Hematopoietic multipotent progenitor cell treated with erythropoietin and hydrocortisone succinate and interleukin-3 and kit ligand, for 6 days (in vitro differentiated cells): ENCODE measurements at places on chromosomes 1 and 21.

DNA sequence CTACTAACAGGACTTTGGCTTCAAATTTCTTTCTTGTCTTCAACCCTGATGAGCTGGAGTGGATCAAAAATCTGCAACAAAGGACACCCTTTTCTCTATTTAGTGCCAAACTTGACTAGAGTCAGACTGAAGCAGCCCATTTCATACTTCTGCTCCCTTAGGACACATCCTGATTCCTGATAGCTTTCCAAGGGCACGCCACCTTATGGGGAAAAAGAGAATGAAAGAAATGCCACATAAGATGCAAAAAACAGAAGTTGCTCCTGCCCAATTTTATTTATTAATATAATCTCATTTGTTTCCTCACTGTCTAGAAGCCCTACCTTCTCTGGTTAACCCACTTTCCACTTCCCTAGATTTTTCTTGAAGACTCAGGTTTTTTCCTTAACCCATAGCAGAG, 72.7 kb upstream of the NBPF4 start:
- no peak for DNase-seq

GRCh38 chr1:118294875-118295642, 110.0 kb upstream of the SPAG17 start:
- DNase-seq: no peak

DNA sequence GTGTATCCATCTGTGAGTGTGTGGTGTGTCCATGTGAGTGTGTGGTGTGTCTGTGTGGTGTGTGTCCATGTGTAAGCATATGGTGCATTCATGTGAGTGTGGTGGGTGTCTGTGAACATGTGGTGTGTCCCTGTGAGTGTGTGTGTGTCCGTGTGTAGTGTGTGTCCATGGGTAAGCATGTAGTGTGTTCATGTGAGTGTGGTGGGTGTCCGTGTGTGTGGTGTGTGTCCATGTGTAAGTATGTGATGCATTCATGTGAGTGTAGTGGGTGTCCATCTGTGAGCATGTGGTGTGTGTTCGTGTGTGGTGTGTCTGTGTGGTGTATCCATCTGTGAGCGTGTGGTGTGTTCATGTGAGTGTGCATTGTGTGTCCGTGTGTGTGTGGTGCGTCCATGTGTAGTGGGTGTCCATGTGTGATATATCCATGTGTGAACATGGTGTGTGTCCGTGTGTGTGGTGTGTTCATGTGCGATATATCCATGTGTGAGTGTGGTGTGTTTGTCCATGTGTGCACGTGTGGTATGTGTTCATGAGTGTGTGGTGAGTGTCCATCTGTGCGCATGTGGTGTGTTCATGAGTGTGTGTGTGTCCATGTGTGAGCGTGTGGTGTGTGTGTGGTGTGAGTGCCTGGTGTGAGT, 12.3 kb downstream of the SLC19A1 start:
- DNase-seq: no peak

GRCh38 chr1:160685266-160685665, 26.4 kb downstream of the CD48 start:
- DNase-seq: no peak

GRCh38 chr1:230827081-230827681, 41.1 kb downstream of the C1orf198 start:
- no peak for DNase-seq

- DNase-seq: peak; percentile 52
These were observed 300 bp downstream of the USP24 start for GRCh38 chr1:55214934-55215193.

- no peak for DNase-seq
These were observed 334.7 kb upstream of the PRMT6 start for GRCh38 chr1:106721790-106722189.

DNA sequence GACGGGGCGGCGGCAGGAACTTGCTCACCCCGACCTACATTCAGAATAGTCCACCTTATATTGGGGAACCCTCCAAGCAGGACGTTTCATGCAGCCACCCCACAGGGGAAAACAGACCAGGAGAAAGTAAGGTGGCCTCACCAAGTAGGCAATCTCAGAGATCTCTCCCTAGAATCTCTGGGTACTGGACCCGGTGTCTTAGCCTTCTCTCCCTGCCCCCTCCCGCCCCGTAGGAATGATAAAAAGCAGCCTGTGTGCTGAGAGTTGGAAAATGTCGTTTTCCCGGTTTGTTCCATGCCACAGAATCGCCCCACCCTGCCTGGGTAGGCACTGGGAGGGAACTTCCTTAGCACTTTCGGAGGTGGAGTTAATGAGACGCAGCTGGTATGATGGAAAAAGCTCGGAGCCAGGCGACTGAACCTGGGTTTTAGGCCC, 789 bp upstream of the PTPN14 start:
- no peak for DNase-seq

GRCh38 chr1:71881611-71882010, 400.7 kb downstream of the NEGR1 start:
- DNase-seq: peak; percentile 94

- no peak for DNase-seq
These were observed 19.5 kb downstream of the PLA2G5 start for GRCh38 chr1:20089328-20090077.

GRCh38 chr1:6392809-6393399, 663 bp downstream of the ACOT7 start:
- peak; percentile 39 for DNase-seq

- DNase-seq: peak; percentile 95
These were observed 5.3 kb downstream of the FCRLB start for GRCh38 chr1:161726473-161727255.

- no peak for DNase-seq
These were observed 9.2 kb downstream of the ZNF496 start for GRCh38 chr1:247322442-247322841.

- DNase-seq: no peak
These were observed 39.6 kb upstream of the GPR52 start for GRCh38 chr1:174408146-174408545.
